Foreskin keratinocyte (primary cell): ENCODE measurements at places on chromosomes 12 and 14. TPM values are rescaled to one million over a fixed set of nuclear protein-coding genes. Genes with fewer than 3 reads are reported as not detected.

Gene CCDC38
- not detected in 2 replicates for polyA plus RNA-seq

Gene CLEC2A
- not detected in 2 replicates for polyA plus RNA-seq

Gene TCTN1
- polyA plus RNA-seq, result 18.2 and 21.6 TPM in 2 replicates

Gene NINJ2
- polyA plus RNA-seq, result 0.19 and 0.30 TPM in 2 replicates

Gene NPFF
- 0.18 TPM in 1 of 2 replicates, not detected in the other for polyA plus RNA-seq

Gene TUNAR
- polyA plus RNA-seq, result not detected in 2 replicates

Gene RD3L
- not detected in 2 replicates for polyA plus RNA-seq
